Right atrium auricular region (tissue), 2 donors: ENCODE measurements at places on chromosomes 1 and 21.

DNA sequence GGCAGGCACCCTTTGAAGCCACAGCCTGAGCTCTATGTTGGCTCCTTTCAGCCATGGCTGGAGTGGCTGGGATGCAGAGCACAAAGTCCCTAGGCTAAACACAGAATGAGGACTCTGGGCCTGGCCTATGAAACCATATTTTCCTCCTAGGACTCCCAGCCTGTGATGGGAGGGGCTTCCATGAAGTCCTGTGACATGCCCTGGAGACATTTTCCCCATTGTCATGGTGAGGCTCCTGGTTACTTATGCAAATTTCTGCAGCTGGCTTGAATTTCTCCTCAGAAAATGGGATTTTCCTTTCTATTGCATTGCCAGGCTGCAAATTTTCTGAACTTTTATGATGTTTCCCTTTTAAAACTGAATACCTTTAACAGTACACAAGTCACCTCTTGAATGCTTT lies 61.3 kb downstream of the VCAM1 start:
- DNase-seq, result no peak

DNA sequence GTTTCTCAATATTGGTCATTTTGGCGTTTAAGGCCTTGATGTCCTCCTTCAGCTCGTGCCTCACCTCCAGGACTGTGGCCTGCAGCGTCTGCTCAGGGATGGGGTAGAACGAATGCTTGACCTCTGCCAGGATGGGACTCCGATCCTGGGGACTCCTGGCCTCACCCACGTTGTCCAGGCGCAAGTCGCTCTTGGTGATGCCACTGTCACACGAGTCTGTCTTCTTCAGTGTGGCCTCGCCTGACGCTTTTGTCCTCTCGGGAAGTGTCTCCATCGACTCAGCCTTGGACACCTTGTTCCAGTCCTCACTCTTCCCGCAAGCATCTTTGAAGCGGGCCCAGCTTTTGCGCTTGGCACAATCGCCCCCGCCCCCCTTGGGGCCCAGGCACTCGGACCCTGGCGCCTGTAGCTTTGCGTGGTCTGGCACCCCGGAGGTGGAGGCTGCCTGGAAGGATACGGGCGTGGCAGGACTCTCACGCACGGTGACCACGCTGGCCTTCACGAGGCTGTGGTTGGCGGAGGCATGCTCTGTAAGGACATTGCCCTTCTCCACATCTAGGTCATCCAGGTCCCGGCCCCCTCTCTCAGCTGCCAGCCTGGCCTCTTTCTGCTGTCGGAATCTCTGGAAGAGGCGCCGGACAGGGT lies 354.8 kb downstream of the HHAT start:
- DNase-seq, result no peak

- DNase-seq, result no peak
Observed at GRCh38 chr1:90726986-90727480, 9.9 kb upstream of the BARHL2 start.

DNA sequence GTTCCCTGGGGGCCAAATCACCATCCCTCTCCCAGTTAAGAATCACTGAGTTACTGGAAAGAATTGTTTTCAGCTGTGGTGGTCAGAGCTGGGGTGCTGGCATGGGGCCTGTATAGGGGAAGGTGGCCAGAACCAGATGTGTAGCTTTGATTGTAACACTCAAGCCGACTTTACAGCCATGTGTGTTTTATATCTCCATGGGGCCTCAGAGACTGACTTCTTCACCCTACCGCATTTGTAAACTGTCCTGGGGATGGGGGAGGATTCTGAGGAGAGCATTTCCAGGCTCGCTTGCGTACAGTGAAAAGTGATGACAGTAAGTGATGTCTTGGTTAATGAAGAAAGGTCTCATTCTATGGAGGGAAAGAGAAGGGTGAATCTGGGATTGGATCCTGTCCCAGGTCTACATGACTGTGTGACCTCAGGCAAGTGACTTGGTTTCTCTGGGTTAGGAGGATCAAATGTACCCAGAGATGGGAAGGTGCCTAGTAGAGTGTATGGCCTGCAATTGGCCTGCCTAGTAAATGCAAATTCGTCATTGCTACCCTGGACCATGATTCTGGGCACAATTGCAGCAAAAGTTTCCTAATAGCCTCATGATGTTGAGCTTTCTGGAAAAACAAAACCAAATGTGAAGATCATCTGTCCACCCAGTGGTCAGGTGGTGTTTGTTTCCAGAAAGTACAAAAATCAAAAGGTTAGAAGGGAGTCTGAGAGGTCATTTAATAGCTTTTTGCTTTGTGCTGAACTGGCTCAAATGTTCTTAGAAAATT lies 49.7 kb upstream of the RCC2 start:
- DNase-seq, result no peak

DNA sequence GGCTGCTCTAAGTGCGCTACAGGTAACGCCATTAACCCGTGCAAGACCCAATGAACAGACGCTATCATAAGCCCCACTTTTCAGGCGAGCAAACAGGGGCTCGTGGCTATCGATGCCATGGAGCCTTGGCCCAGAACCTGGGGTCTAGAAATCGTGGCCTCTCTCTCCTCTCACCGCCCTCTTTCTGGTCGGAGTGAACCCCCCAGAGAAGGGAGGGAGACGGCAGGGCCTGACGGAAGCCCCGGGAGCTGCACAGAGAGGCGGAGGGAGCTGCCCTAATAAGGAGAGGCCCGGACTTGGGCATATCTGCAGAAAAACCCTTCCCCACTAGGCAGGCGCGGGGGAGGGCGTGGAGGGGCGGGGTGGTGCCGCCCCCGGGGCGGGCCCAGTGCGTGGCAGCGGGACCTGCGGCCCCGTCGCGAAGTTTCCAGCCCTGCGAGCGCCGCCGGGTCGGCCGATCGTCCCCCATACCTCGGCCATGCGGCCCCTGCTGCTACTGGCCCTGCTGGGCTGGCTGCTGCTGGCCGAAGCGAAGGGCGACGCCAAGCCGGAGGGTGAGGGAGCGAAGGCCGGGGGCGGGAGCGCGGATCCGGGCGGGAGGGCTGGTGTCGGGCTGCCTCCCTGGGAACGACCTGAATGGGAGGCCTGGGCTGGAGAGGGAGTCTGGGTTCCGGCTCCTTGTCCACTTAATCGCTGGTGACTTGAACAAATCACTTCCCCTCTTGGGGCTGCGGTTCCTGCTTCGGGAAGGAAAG lies at the start of gene PLOD1:
TSS of gene PLOD1 (plus strand) at position 416 of the 755 bp plus-strand sequence. CDS start at position 479, 63 bp downstream.
- peak; percentile 89 for DNase-seq

GRCh38 chr1:81949421-81949820 lies 148.7 kb downstream of the ADGRL2 start:
- DNase-seq, result no peak

GRCh38 chr1:225500624-225501192 lies 72.9 kb upstream of the LBR start:
- DNase-seq, result no peak

DNA sequence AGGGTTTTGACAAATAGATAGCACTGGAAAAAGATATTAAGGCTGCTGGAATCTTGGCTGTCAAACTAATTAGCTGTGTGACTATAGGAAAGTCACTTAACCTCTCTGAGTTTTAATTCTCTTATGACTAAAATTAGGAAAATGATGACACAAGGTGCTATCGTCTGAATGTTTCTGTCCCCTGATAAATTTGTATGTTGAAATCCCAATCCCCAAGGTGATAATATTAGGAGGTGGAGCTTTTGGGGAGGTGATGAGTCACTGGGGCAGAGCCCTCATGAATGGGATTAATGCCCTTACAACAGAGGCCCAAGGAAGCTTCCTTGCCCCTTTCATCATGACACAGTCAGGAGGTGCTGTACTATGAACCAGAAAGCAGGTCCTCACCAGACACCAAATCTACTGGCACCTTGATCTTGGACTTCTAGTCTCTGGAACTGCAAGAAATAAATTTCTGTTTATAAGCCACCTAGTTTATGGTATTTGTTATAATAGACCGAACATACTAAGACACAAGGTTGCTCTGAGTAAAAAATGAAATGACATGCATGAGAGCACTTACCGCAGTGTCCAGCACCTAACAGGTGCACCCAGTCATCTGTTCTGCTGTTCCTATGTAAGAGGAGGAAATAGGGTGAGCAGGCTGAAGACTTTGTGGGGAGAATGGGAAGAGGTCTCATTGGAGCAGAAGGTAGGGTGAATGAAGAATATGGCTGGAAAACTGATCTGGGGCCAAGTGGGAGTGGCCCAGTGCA lies 26.3 kb upstream of the DISP1 start:
- DNase-seq, result no peak

DNA sequence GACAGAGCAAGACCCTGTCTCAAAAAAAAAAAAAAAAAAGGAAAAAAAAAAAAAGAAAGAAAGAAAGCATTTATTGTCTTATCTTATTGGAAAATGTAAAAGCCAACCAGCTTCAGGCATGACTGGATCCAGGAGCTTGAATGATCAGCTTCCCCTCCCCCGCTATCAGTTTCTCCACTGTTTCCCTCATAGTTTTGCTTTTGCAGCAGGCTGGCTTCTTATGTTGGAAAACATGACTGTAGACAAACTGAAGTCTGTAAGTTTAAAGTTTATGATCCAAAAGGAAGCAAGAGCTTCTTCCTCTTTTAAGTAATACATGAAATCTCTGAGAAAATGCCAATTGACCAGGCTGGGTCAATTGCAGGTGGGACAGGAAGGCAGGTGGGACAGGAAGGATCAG lies 52.2 kb downstream of the FHAD1 start:
- DNase-seq, result no peak

DNA sequence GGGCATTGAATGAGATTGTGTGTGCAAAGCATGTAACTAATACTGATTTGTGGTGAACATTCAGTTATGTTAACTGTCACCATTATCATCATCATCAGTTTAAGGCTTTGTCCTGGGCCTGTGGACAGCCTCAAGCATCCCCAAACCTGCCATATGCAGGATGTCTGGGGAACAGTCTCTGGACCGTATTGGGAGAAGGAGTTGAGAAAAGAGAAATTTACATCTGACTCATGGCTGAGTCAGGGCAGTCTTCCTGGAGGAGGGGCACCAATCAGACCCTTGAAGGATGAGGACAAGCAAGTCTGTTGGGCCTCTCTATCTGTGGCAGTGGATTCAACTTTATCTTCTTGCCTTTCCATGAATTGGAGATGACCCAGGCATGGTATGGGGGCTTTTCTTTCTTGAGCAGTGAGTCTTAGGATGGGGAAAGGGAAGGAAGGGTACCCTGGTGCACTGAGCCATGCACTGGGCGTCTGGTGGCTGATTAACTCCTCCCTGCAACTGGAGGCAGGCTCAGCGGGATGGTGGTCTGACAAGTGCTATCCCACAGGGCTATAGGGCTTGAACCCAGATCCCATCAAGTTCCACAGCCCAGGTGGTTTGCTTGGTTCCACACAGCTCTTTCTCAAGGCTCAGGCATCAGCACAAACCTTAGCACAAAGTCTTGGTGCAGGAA lies 2.9 kb downstream of the PADI3 start:
- no peak for DNase-seq

- DNase-seq, result no peak
Observed at GRCh38 chr1:28560886-28561285, 8.0 kb downstream of the TRNAU1AP start.

DNA sequence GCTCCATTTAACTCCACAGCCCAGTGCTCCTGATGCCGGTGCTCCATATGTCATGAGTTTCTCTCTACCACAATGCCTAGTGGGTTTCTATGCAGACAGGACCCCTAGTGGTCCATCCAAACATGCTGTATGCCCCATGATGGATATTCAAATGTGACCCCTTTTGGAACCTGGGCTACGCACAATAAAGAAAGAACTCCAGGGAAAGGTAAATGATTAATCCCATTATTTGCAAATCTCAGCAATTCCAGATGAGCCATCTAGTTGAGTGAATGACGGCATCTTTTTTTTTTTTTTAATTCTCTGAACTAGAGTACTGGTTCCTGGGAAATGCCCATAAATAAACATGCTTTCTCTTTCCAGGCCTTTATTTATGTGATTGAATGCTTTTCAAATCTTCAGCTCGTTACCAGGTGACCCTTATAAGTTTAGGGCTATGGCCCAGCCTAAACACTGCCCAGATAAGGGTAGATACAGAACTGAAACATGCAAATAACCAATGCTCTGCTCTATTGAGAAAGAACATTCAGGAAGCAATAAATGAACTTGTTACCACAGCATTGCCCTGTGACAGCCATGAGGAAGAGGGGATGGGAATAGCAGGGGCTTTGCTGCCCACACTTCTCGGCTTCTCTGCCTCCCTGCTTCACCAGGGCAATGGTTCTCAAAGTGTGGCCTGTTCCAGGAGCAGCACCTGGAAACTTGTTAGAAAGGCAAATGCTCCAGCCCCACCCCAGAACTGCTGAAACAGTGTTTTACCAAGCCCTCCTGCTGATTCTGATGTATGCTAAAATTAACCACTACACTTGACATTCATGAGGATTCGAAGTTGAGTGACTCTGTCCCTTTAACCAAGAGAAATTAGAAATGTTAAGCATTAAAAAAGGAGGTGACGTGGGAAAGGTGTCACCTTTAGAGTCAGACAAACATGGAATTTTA lies 151.7 kb downstream of the SEC16B start:
- DNase-seq, result no peak

- no peak for DNase-seq
Observed at GRCh38 chr1:18200918-18201317, 93.3 kb downstream of the IGSF21 start.

DNA sequence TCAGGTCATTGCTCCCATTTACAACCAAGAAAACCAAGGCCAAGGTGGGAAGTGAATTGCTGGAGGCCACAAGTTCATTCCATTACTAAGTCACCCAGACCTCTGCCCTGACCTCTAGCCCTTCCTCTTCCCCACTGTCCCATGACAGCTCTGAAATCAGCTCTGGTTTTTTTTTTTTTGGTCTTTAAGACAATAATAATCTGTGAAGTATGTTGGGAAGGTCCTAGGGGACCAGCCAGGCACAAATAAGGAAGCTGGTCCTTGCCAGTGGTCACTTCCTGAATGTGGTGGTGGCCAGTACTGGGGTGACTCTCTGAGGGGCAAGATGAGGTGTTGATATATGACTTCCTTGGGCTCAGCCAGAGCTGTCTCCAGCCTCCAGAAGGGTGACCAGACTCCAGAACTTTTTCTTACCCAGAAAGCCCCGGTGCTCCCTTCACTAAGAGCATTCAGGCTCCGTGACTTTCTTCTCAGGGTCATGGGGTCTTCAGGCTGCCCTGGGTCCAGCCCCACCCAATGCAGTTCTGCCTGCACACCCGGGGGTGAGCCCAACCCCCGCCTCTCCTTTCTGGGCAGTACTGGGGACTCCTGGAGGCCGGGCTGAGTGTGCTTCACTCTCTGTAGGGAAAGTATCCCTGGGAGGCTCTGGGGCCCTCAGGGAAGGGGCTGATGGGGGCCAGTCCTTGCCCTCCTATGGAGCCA lies 159.6 kb downstream of the PTPRU start:
- DNase-seq, result peak; percentile 23

DNA sequence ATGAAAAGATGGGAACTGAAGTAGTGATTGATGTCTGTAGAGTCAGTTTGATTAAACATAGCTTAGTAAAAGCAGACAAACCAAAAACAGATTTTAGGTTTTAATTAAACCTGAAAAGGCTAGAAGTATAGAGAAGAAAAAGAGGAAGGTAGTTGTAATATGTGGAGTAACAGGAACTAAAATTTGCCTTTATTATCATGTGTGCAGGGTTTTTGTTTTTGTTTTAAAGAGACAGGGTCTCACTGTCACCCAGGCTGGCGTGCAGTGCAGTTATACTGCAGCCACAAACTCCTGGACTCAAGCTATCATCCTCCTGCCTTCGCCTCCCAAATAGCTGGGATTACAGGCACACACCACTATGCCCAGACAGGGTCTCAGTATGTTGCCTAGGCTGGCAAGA lies 6.0 kb downstream of the TOR1AIP1 start:
- no peak for DNase-seq
